ENCODE measurements at places on chromosomes 5 and 9.

- DNase-seq = no peak
Observed at GRCh38 chr5:2453781-2454180, 297.7 kb downstream of the IRX2 start.

DNA sequence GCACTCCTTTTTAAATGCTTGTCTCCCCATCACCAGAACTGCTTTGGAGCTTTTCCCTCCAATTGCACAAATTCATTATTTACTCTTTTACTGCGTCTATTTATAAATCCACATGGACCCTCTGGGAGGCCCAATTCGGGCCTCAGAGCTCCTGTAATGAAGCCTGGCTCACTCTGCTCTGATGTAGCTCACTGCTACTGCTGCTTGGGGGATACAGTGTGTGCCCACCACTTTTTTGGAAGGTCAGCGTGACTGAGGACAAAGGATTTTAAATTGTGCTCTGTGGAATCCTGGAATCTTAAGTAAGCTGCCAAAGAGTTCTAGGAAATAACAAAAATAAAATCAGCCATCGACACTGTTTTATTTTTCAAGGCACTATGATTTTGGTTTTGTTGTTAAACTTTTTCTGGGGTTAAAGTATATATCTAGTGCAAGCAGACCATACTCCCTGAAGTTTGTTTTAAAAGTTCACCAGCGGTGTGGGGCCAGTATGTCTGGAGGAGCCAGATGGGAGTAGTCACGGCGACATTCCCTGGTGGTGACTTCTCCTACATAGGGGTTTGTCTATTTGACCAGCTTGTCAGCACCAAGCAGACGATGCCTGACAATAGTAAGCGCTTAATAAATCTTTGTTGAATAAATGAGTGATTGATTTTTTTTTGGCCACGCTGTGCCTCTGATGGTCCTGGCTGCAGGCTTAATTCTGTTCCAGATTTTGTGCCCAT is 142.8 kb downstream of the TMEM38B start:
- no peak for DNase-seq

- DNase-seq = peak; percentile 59
Observed at GRCh38 chr9:35237311-35237710, 75.5 kb downstream of the UNC13B start.

DNA sequence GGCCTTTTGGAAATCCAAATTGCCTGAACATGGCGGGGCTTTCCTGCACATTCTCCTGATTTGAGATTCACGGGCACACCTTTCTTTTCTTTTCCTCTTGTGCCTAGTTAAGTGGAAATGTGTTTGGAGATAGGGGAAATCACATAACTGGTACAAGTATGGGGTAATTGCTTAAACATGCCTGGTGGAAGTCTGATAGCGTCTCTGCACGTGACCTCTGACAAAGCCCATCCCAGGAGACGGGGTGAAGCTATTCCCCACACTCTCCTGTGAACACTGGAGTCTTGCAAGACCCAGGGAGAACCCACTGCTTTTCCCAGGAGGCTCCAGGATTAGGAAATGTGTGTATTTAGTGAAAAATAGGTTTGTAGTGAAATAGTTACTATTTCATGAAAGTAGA is 2.9 kb upstream of the REEP2 start:
- no peak for DNase-seq

DNA sequence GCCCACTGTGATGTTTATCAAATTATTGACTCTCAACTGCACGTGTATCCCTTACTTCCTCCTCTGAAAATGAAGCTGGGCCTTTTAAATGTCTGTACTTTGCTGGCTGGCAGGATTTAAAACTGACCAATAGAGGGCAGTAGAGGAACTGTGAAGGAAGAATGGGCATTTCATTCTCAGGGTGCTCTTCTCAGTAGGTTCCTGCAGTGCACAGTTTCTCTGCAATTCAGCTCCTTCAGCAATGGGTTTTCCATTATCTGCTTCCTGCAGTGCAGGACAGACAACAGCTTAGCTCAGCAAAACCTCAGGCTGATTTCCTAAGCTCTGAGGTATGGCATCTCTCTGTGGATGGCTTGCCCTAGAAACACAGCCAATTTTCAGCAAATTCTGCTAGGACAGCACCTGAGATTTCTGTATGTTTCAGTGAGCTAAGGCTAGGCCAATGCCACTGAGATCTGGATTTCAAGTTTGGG is 298.4 kb upstream of the PRDM9 start:
- peak; percentile 77 for DNase-seq

DNA sequence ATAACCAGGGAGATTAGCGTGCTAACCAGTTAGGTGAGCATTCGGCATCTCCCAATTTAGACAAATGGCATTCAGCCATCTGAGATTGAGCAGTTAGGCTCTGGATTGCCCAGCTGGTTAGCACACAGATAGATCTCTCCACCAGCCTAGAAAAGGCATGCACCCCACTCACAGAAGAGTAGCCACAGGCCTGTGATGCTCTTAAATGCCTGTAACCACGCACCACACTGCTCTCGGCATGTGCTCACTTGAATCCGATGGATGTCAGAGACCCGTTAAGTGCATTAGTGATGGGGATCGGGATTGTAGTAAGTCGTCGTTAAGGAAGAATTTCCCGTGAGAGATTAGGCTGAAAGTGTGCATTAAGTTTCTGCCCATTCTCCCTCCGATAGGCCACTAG is 23.0 kb downstream of the MARCHF6 start:
- DNase-seq = no peak

DNA sequence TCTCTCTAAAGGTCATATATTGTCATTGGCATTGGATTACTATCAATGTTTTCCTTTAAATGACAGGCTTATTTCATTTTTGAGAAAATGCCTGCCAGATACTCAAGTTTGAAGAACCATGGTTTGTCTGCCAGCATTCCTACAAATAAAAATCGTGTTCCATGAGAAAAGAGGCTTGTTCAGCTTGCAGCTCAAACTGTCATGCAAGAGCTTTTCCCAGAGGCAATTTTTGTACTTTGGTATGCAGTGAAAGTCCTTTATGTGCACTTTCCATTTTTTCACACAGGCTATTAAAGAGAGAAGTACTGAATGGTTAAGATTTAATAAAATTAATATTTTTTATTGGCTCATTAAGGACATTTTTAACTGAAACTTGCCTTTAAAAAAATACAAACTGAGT is 110.4 kb downstream of the FBXO4 start:
- no peak for DNase-seq

- DNase-seq = no peak
Observed at GRCh38 chr9:77305622-77306400, 128.5 kb downstream of the VPS13A start.

DNA sequence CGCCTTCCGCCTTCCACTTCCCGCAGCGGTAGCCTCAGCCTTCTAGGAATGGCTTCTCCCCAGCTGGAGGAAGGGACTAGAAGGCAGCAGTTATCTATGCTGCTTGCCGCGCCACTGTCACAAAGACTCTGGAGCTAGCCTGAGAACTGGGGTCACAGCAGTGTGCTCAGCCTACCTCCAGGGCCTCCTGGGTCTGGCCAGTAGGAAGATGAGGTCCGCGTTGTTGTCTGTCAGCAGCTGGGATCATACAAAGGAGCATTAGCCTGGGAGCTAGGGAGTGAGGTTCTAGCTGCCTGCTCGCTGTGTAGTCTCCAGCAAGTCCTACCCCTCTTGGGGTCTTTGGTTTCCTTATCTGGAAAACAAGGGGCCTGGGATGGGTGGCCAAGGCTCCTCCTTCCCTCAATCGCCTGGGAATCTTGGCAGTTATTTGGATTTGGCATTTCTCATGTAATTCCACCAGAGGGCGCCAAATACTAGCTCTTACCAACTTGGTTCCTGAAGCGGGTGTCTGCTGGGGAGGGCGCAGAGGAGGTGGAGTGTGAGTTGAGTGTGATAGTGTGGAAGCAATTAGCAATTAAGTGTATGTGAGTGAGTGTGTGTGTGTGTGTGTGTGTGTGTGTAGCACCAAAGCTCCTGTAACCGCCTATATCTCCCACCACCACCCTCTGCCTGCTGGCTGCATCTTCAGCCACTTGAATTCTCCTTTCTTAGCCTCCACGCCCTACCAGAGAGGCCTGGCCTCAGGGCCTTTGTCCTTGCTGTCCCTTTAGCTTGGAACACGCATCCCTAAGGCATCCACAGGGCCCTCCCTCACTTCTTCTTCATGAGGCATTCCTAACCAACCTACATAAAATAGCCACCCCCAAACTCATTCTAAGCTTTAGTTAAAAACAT is 97.1 kb downstream of the ENTREP1 start:
- DNase-seq = peak; percentile 87

DNA sequence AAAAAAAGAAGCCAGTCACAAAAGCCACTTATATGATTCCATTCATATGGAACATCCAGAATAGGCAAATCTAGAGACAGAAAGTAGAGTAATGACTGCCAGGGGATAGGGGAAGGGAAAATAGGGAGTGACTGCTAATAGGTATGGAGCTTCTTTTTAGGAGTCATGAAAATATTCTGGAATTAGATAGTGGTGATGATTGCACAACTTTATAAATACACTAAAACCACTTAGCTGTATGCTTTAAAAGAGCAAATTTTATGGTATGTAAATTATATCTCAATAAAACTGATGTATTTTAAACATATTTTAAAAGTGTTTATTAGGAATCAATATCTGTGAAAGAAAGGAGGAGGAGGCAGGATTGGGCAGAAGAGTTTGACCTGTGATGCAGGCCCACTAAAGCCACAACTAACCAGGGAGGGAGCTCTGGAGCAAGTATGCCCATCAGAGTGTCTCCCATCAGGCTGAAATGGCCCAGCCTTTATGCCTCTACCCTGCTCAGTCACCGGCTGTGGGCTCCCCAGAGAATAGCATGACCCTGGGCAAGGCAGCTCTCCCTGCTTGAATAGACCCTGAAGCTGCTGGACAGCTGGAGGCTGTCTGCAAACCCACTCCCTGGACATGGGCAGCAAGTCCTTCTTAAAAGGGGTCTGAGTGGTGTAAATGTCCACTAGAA is 96.0 kb upstream of the SLC44A1 start:
- DNase-seq = no peak

DNA sequence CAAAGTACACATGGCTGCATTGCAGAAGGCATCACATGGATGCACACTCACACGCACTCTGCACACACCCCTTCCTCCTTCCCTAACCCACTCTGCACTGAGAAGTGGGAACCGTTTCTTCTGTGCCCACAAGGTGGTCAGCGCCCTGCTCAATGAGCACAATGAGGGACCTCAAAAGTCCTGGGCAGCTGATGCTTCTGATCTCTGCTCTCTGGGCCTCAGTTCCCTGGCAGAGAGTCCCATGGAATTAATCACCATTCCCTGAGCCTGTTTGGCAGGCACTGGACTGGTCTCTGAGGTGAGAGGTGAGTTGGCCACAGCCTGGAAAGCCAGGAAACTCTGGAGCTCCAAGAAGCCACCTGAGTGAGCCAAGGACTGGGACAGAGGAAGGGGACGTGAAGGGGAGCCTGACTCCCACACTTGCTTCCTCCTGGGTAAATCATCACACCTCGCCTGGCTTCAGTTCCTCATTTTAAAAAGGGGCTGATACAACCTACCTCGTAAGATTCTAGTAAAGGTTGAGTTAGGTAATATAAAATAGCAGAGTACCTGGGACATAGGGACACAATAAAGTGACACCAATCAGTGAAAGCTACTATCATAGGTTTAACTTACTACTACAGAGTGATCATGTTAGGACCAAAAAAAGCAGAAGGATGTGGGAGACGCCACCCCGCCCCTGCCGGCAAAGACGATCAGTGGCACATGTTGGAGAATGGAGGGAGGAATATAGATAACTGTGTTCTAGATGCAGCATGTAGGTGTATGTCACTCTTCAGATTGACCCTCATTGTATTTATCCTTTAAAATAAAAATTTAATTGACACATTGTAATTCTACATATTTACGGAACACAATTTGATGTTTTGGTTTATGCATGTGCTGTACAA is 21.1 kb upstream of the IGFBPL1 start:
- DNase-seq = no peak

GRCh38 chr5:149803641-149804468 is 73.7 kb downstream of the PPARGC1B start:
- DNase-seq = no peak

- DNase-seq = no peak
Observed at GRCh38 chr9:13267743-13268142, 11.7 kb downstream of the MPDZ start.

- DNase-seq = no peak
Observed at GRCh38 chr5:141590127-141590526, 28.7 kb downstream of the DIAPH1 start.

DNA sequence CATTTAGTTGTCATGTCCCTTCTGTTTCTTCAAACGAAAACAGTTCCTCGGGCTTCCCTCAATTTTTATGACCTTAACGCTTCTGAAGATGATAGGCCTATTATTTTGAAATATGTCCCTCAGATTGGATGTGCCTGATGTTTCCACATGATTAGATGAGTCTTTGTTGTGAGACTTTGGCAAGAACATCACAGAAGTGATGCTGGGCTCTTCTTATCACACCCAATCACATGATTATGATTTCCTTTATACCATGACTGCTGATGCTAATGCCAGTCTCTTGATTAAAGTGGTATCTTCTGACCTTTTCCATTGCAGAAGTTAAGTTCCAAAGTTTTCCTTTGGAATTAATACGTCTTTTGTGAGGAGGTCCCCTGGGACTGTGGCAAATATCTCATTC is 175.7 kb downstream of the SAXO1 start:
- DNase-seq = no peak

DNA sequence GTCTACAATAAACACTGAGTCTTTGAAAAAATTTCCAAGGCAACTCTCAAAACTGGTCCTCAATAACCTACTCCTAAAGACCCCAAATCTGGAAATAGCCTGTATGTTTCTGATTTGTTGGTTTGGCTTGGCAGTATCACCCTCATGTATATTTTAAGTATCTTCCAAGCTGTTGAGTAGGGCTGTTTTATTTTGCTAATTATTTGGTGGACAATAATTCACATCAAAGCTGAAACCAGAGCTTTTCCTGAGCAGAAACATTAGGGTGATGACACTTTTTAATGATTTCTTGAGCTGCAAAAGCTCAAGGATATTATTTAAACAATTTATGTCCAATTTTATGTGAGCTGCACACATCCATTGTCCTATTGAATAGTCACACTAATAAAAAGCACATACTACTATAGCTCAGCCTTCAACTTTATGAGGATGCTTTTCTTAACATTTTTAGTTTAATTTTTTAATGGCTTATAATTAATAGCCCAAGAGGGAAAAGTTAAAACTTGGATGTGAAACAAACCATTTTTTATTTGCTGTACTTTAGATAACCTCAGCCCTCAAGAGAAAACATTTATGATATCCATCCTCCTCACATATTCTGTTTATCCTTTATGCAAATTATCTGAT is 393.1 kb downstream of the TAF11L14 start:
- no peak for DNase-seq

DNA sequence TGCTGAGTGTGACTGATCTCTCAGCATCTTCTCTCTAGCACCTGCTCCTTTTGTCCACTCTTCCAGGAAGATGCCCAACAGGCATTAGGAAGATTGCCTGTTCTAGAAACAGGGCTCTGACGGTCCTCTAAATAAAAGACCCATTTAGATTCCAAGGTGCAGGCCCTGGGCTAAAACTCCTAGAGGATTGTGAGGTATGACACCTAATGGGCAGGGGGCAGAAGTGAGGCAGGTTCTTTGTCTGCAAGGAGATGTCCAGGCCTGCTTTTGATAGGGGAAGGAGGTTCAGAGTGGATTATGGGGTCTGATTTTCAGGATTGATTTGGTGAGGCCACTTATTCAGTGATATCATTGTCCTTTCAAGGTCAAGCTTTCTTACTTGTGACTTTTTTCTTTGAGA is 140.8 kb upstream of the TRPC7 start:
- peak; percentile 34 for DNase-seq

GRCh38 chr5:102796498-102796897 is 41.4 kb downstream of the PAM start:
- no peak for DNase-seq

- no peak for DNase-seq
Observed at GRCh38 chr5:131068076-131068475, 97.0 kb downstream of the HINT1 start.

GRCh38 chr5:21574438-21574837 is 1278.7 kb downstream of the CDH12 start:
- DNase-seq = no peak
